ENCODE measurements at places on chromosomes 13 and 19. TPM values are rescaled to one million over a fixed set of nuclear protein-coding genes. Genes with fewer than 3 reads are reported as not detected.

GRCh38 chr13:113753171-113753570 is 5.9 kb upstream of the TMEM255B start:
- DNase-seq = no peak

GRCh38 chr19:35882114-35882832 is 13.9 kb downstream of the APLP1 start:
- DNase-seq = peak; percentile 14

- DNase-seq = no peak
Observed at GRCh38 chr13:73981595-73981994, 152.6 kb downstream of the KLF12 start.

DNA sequence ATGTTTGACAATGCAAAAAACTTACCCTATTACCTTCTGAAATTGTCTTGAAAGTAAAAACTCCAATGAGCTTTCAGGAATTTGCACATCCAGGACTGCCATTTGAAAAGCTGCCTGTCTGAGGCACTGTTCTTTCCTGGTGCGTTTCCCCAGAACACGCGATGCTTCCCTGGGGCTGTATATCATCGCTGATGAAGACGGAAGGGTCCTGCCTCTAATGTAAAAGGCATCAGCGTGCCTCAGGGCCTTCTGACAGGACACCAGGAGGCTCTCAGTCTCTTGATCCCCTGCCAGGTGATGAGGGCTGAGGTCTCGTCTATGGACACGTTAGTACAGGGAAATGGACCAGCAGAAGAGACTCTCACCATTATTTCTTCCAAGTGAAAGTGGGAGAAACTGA is 296.8 kb downstream of the EFNB2 start:
- DNase-seq = peak; percentile 36

DNA sequence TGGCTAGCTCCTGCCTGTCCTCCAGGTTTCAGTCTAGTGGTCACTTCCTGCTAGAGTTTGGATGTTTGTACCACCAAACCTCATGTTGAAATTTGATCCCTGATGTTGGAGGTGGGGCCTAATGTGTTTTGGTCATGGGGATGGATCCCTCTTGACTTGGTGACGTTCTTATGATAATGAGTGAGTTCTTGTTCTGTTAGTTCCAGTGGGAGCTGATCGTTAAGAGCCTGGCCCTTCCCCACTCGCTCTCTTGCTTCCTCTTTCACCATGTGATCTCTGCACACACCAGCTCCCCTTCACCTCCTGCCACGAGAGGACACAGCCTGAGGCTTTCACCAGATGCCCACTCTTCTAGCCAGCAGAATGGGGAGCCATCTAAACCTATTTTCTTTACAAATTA is 86.8 kb upstream of the SCEL start:
- no peak for DNase-seq

DNA sequence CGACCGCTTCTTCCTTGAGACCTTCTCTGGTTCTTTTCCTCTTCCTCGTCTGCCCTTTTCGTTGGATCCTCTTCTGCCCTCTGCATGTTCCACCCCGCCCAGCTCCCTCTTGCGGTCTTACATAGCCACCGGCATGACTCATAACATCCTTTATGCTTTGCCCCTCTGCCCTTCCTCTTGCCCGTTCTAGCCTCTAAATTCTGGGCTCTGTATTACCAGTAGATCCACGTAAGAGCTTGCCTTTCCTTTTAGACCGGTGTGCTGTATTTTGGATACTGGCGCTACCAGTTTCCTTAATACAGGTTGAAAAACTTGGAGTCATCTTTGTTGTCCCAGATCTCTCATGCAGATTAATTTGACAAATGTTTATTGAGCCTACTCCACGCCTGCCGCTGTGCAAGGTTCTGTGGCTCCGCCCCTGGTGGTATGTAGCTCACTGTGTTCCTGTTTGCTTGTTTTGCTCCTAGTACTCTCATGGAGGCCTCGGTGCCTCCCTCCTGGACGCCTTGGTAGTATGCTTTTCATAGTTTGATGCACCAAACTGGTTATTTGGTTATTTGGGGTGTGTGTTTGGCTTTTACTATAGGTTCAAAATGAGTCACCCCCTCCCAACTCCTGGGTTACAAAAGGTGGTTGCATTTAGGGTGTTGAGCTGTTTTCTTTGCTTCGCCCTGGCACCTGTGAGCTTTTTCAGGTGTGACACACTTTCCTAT is 1.7 kb downstream of the GTF3A start:
- DNase-seq = peak; percentile 78

DNA sequence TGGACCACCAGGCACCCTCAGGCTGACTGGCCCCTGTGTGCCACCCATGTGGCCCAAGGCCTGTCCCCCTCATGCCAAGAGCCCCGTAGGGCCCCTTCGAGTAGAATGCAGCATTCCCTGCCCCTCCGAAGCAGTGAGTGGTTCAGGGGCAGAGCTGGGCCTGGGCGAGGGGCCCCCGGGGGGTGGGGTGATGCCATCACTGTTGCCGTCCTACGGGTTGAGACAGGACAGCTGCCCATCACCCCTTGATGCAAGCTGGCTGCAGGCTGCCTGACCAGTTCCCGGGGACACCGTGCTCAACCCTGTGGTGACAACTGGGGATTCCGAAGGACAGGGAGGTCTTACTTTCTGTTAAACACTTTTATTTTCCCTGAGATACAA is 4.7 kb downstream of the SBNO2 start:
- no peak for DNase-seq

DNA sequence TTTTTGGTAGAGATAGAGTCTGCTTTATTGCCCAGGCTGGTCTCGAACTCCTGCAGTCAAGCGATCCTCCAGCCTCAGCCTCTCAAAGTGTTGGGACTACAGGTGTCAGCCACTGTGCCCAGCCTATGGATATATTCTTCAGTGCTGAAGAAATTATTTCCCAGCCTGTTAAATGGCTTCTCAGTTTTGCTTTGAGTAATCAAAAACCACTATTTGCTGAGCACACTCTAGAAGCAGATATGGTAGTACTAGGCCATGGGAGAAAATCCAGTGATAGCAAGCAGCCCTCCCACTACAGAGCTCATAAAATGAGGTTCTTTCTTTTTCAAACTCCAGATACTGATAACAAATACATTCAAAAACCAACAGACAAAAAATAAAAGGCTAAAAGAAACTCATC is 80.6 kb upstream of the CLDN10 start:
- no peak for DNase-seq

DNA sequence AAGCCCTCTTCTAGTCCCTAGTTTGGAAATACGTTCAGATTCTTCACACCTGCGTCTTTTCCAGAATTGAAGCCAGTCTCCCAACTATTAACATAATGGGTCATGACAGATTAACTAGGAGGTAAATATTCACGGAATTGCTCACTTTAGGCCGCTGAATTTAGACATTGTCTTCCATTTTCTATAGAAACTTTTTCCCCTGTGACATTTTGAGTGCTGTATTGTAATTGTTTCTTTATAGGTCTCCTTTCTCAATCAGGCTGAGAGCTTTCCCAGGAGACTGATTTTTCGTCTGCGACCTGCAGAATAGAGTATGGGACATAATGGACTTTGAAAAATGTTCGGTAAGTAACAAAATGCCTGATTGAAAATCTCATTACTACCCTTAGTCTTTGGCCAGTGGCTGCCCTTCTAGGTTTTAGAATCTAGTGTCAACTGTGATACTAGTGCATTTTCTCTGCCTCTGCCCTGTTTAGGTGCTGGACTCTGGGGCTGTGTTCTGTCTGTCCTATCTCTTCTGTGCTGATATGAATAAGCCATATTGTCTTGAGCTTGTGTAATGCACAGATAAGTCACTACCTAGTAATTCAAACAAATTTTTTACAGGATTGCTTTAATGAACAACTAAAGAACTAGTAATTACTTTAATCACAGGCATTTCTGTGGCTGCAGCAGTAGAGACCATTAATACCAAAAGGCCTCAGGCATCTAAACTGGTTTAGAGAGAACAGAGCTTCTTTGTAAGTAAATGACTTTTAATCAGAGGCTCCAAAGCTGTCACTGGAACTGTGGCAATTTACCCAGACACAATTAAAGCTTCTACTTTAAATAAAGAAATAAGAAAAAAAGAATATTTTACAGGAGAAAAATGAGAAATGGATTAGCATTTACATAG is 122.4 kb upstream of the FREM2 start:
- DNase-seq = no peak

GRCh38 chr19:711254-711653 is 2.5 kb downstream of the PALM start:
- no peak for DNase-seq

DNA sequence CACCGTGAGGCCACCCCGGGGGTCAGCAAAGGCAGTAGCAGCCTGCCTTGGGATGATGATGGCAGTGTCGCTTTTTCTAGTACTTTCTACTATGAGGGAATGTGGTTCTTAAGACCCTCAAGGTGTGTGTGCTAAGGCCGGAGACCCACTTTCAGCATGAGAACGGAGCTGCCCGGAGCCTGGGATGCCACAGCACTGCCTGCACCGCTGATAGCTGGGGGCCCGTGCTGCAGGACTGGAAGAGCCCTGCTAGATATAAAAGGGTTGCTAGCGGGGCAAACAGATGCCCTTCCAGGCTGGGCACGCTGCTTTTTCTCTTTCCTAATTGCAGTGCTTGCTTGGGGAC is 14.5 kb downstream of the PLIN4 start:
- no peak for DNase-seq

GRCh38 chr13:113489549-113490495 is 689 bp downstream of the DCUN1D2 start:
- no peak for DNase-seq

DNA sequence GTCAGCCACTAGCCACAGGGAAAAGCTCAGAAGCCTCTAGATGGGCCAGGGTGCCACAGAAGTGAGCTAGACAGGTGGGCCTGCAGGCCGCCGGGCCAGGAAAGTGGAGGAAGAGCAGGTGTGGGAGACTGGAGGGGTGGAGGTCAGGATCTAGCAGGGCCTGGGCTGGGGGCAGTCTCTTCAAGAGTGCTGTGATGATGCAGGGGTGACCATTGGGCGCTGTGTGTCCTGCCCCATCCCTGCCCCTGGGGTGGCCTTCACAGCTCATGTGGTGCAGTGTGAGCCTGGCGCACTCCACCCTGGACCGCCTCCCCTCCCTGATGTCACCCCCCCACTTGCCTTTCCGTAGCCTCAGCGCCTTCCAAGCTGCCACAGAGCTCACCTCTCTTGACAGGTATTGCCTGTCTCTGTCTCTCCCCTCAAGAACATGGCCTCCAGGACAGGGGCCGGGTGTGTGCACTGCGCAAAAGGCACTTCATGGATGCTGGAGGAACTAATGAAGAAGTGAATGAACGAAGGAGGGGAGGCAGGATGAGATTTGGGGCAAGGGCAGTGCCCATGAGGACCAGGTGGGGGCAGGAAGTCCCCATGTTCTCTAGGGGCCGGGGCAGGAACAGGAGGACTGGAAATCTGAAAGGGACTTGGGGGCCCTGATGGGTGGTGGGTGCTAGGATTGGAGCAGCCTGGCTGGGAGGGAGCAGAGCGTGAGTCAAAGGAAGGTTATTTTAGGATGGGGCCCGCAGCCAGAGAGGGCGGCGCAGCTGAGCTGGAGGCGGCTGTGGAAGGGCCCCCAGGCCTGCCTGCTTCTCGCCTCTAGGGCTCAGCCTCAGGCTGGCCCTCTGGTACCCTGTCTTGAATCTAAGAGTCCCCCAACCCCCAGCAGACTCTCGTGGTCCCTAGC is 6.6 kb downstream of the SSBP4 start:
- no peak for DNase-seq

DNA sequence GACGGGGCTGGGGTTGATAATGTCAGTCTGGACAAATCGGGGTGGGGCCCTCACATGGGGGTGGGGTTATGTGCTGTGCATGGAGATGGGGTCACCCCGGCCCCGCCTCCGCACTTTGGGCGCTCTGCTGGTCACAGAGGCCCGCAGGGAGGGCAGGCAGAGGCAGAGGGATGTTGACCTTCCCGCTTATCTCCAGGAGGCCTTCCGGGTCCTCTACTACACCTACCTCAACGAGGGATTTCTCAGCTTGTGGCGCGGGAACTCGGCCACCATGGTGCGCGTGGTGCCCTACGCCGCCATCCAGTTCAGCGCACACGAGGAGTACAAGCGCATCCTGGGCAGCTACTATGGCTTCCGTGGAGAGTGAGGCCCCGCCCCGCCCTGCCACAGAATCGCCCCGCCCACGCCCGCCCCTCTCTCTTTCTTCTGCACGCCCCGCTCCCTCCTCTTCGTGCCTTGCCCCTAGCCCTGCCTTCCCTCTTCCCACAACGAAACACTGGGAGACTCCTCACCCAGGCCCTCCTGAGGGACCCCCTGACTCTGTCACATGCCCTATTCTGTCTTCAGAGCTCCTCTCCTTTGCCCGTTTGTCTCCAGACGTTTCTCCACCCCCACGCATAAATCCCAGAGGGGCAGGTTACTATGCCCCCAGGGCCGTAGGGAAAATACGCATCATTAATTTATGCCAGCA is 32.8 kb downstream of the TMEM161A start:
- DNase-seq = peak; percentile 57

- DNase-seq = no peak
Observed at GRCh38 chr13:46304546-46304945, 82.5 kb downstream of the RUBCNL start.

- DNase-seq = no peak
Observed at GRCh38 chr13:41257535-41257934, 5.8 kb downstream of the MTRF1 start.

GRCh38 chr13:21243045-21243897 is 66.8 kb downstream of the MRPL57 start:
- no peak for DNase-seq

- DNase-seq = no peak
Observed at GRCh38 chr19:44959691-44960090, 4.5 kb downstream of the CLPTM1 start.

DNA sequence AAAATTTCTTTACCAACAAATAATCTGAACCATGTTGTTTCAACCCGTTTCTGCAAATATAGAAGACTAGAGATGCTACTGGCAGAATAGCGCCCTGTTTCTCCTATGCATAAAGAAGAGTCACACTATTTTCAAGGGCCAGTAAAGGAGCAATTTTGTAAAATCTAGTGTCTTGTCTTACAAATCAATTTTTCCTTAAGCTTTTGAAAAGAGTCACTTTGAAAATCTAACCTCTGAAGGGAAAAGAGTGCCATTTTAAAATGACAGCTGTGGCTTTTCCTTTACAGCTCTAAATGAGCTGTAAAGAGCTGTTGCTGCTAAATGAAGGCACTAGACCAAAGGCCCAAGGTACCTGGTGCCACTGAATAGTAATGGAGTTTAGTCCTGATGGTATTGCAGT is 16.9 kb upstream of the GTF2F2 start:
- DNase-seq = no peak

ZNF154 gene
- total RNA-seq = 3.4 TPM

RB1 gene
- 32.8 TPM for total RNA-seq

RASIP1 gene
- total RNA-seq = 11.3 TPM

ZNF766 gene
- total RNA-seq = 8.1 TPM

TGFB1 gene
- total RNA-seq = 26.9 TPM

FAM216B gene
- not detected for total RNA-seq

LGALS13 gene
- not detected for total RNA-seq

CYP2S1 gene
- total RNA-seq = 10.8 TPM

RUBCNL gene
- total RNA-seq = not detected

NUFIP1 gene
- total RNA-seq = 8.4 TPM

CEACAM19 gene
- 1.5 TPM for total RNA-seq

LIM2 gene
- total RNA-seq = not detected

C5AR1 gene
- 0.04 TPM for total RNA-seq

TMEM86B gene
- 1.7 TPM for total RNA-seq

KIR3DL1 gene
- total RNA-seq = not detected
